ENCODE measurements at places on chromosomes 6 and 20. TPM values are rescaled to one million over a fixed set of nuclear protein-coding genes. Genes with fewer than 3 reads are reported as not detected.

LPIN3 gene
- 289 TPM for total RNA-seq

WFDC5 gene
- total RNA-seq = not detected

ZBP1 gene
- not detected for total RNA-seq

GMPR gene
- 9.9 TPM for total RNA-seq

B3GAT2 gene
- not detected for total RNA-seq

POU5F1 gene
- total RNA-seq = 141 TPM

GFOD1 gene
- 29.4 TPM for total RNA-seq

- no peak overlapping the region for H3K4me3 ChIP-seq
- no peaks in the 10 kb centered on the region for H3K4me1 ChIP-seq
- H3K27ac ChIP-seq = no peak overlapping the region
These were observed 63.7 kb upstream of the RIMS1 start for GRCh38 chr6:71822625-71823024.

- no peak for DNase-seq
- H3K27me3 ChIP-seq = no peaks in the 10 kb centered on the region
These were observed 13.3 kb upstream of the NXT1 start for GRCh38 chr20:23337312-23337711.

GRCh38 chr20:825710-826421 lies 7.6 kb upstream of the FAM110A start:
- no peaks in the 10 kb centered on the region for H3K27me3 ChIP-seq
- DNase-seq = peak; percentile 9

- no peak for DNase-seq
- no peak overlapping the region for H3K27ac ChIP-seq
- H3K36me3 ChIP-seq = no peaks in the 10 kb centered on the region
- no peak overlapping the region for H3K4me3 ChIP-seq
- no peaks in the 10 kb centered on the region for H3K4me1 ChIP-seq
These were observed 19.3 kb downstream of the MYLK4 start for GRCh38 chr6:2731281-2731909.

GRCh38 chr20:46670228-46670584 lies 18.9 kb upstream of the SLC13A3 start:
- no peak overlapping the region for H3K4me3 ChIP-seq
- H3K27me3 ChIP-seq = no peaks in the 10 kb centered on the region
- H3K27ac ChIP-seq = no peak overlapping the region

- no peak overlapping the region for H3K4me3 ChIP-seq
- no peak for DNase-seq
- H3K36me3 ChIP-seq = no peaks in the 10 kb centered on the region
- H3K27ac ChIP-seq = no peak overlapping the region
These were observed 66.1 kb upstream of the MLN start for GRCh38 chr6:33869826-33870423.
